Airway epithelial cell (primary cell): ENCODE measurements at places on chromosomes 13 and 19. TPM values are rescaled to one million over a fixed set of nuclear protein-coding genes. Genes with fewer than 3 reads are reported as not detected.

The USHBP1 gene
- total RNA-seq: not detected in 2 replicates

The UCHL3 gene
- total RNA-seq: 105 and 111 TPM in 2 replicates

The ZNF302 gene
- 5.0 and 5.5 TPM in 2 replicates for total RNA-seq

The CCDC97 gene
- 12.1 and 15.2 TPM in 2 replicates for total RNA-seq

The ZNF418 gene
- total RNA-seq: 1.0 and 1.7 TPM in 2 replicates

The NKPD1 gene
- total RNA-seq: 2.3 and 2.6 TPM in 2 replicates

The SIGLEC10 gene
- total RNA-seq: not detected in 2 replicates

The NALCN gene
- total RNA-seq: 0.37 and 1.2 TPM in 2 replicates

The MOB3A gene
- 40.6 and 53.2 TPM in 2 replicates for total RNA-seq

The SPIB gene
- not detected in 2 replicates for total RNA-seq

The PALM3 gene
- total RNA-seq: 0.07 TPM in 1 of 2 replicates, not detected in the other

The DCT gene
- total RNA-seq: not detected in 2 replicates

The PTH2 gene
- total RNA-seq: not detected in 2 replicates

The LRFN3 gene
- total RNA-seq: 6.5 and 10.8 TPM in 2 replicates

The MISP3 gene
- 2.3 and 2.6 TPM in 2 replicates for total RNA-seq

The MAP4K1 gene
- total RNA-seq: 0.09 TPM in 1 of 2 replicates, not detected in the other

The SRRM5 gene
- not detected in 2 replicates for total RNA-seq

The CD22 gene
- total RNA-seq: not detected in 2 replicates

The ZNF329 gene
- 5.2 and 5.3 TPM in 2 replicates for total RNA-seq

The CEACAM1 gene
- total RNA-seq: 5.7 and 5.8 TPM in 2 replicates

The CAPS gene
- total RNA-seq: 7.0 and 12.6 TPM in 2 replicates

The TJP3 gene
- total RNA-seq: 7.5 and 10.6 TPM in 2 replicates

The PLPP2 gene
- 56.1 and 62.1 TPM in 2 replicates for total RNA-seq

The PEX11G gene
- 3.9 and 4.5 TPM in 2 replicates for total RNA-seq

The SYDE1 gene
- total RNA-seq: 6.6 and 8.3 TPM in 2 replicates

The ZNF283 gene
- total RNA-seq: 2.0 and 4.7 TPM in 2 replicates

The GRIK5 gene
- total RNA-seq: 0.21 TPM in 1 of 2 replicates, not detected in the other

The ZNF540 gene
- total RNA-seq: 0.19 and 0.35 TPM in 2 replicates

The SIGLEC5 gene
- total RNA-seq: not detected in 2 replicates

The F10 gene
- total RNA-seq: 0.21 TPM in 1 of 2 replicates, not detected in the other

The ZIM2 gene
- total RNA-seq: not detected in 2 replicates
